Ovary (tissue), 10 donors: ENCODE measurements at places on chromosomes 4 and X.

GRCh38 chrX:112731793-112732192 is 52.1 kb upstream of the LHFPL1 start:
- DNase-seq: no peak

DNA sequence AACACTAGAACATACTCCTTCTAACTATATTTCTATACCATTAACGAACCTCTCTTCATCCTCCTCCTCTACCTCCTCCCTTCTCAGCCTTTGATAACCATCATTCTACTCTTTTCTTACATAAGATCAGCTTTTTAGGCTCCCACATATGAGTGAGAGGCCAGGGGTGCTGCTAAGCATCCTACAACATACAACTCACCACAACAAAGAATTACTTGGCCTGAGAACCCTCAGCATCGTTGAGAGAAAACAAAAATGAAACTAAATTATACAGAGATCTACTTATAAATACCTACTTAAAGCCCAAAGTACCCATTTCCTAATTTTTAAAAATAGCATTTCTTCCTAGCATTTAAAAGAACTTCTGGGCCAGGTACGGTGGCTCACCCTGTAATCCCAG is 77.7 kb downstream of the CC2D2A start:
- no peak for DNase-seq

DNA sequence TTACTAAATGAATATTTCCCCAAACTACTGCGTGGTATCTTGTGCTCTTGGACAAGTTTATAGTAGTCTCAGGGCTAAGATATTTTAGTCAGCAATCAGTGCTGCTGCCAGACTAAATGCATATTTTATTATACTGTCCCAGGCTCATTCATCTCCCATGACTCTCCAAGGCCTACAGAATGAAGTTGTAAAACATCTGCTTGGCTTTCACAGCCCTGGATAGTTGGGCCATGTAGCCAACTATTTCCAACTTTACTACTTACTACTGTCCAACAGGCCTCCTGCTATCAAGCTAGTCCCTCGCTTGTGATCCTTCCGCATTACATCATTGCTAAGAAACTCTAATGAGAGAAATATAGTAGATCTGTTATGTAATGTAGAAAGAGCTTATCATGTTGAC is 31.4 kb downstream of the MAGEB16 start:
- no peak for DNase-seq

DNA sequence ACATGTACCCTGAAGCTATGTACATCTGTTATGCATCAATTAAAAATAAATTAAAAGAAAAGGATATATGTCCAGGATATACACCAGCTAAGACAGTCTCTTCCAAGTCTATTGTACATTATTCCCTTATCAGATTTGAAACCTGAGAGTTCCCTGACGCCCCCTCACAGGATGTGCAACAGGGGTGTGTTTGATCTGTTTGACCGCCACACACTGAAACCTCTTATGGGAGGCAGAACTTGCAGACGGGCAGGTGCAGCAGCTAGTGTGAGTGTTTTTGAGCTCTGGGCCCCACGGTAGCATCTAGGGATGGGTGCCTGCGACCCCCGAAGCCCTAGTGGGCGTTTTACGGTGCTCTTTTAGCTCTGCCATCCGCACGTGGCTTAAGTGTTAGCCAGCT is 4.7 kb downstream of the XG start:
- DNase-seq: no peak

DNA sequence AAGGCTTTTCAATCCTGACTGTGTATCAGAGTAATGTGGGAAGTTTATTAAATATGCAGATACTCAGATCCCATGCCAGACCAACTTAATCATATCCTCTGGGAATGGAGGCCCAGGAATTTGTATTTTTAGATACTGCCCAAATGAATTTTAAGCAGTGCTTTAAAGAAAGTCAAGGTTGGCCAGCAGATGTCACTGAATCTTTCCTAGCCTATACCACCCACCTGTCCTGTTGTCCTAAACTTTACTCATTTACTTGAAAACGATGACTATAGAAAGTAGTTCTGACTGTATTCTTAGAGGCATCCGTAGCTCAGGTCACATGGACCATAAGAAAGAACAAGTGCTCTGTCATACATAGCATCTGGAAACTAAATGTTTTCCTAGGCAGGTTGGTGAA is 79.9 kb downstream of the AMOT start:
- DNase-seq: no peak

DNA sequence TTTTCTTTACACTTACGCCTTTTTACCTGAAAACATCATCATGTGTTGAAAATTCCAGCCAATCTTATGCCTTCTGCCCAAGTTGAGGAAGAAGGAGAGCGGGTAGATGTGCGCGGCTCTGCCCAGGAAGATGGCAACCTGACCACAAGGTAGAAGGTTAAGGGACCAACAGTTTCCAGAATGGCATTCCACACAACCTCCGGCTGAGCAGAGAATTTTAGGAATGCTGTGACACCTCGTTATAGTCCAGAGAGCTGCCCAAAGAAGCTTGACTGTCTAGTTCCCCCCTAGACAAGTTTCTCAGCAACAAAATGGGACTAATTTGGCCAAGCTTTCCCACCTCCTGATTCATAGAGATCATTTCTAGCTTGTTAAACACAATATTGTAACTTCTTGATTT is 75.1 kb downstream of the CHST7 start:
- DNase-seq: no peak

DNA sequence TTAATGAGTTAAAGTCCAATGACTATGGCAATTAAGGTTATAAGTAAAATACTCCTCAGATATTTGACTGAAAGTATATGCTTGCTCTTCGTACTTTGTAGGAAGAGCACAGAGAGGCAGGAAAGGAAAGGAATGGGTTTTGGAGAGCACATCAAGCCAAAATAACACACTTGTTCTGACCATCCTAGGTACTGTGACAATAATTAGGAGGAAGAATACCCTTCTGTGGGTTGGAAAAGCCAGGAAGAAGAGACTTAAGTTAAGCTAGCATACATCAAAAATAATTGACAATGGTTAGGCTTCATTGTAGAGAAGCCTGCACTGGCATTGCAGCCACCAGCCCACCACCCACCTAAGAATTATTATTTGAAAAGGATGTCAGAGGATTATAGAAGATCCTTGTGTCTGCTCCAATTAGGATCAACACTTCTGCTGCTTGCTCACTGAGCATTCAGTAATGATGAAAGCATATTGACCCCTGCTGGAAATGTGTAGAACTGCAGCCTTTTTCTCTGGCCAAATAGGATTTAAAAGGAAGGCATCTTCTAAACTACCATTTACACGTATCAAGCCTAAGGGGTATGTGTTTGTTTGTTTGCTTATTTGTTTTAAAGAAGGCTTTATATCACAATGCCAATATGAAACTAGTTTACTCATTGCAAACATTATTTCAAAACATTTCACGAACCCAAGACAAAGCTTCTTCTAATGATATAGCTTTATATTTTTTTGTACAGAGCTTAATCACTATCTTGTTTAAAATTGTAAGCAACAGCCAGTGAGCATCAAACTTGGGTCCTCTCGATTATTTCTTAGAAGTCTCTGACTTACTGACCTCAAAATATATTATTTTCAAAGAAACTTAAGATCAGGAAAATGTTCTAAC is 286.2 kb upstream of the TET2 start:
- DNase-seq: peak; percentile 16

- DNase-seq: no peak
Observed at GRCh38 chrX:118864063-118864635, 40.5 kb downstream of the ZCCHC12 start.

GRCh38 chr4:22991576-22991975 is 298.8 kb downstream of the GBA3 start:
- DNase-seq: no peak

GRCh38 chr4:92136434-92136833 is 167.3 kb upstream of the GRID2 start:
- no peak for DNase-seq

- no peak for DNase-seq
Observed at GRCh38 chr4:20590849-20591248, 109.4 kb upstream of the PACRGL start.

GRCh38 chr4:156762851-156763250 is 208.7 kb downstream of the PDGFC start:
- DNase-seq: no peak

DNA sequence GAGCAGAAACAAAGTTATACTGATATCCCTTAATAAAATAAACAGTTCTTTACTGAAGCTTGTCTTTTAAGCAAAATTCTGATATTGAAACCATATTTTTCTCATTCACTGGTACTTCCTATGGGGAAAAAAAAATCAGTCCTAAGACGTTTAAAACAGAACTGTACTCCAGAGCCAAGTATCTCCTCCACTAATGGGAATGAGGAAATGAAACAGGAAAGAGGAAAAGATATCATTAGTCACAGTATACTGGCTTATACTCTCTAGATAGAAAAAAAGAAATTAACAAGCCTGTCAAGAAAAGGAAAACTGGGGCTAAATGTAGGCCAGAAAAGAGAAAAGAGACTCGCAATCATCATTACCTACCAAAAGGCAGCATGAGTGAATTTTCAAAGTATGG is 252.7 kb downstream of the CENPC start:
- DNase-seq: no peak
